ENCODE measurements at places on chromosomes 5 and 9.

GRCh38 chr5:35617435-35618303, at the start of gene SPEF2:
Gene SPEF2 (plus strand): TSS chr5:35617863. CDS start chr5:35617998, 135 bp downstream.
- DNase-seq: peak; percentile 89

DNA sequence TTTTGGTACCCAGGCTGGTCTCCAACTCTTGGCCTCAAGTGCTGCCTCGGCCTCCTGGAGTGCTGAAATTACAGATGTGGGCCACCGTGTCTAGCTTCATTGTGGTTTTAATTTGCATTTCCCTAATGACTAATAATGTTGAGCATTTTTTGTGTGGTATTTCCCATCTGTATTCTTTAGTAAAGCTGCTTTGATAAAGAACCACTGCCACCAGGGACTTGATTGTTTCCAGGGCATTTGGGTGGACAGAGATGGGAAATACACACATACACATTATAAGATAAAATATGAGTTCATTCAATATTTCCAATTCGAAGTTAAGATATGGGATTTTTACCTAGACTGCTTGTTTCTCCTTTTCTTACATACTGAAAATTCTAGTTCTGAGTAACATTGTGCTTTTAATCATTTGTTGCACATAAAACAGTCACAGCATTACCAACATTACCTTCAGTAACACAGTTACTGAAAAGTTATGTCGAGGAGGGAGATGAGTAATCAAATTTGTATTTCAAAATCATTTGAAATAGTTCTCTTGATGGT, 28.9 kb downstream of the HABP4 start:
- DNase-seq: no peak

DNA sequence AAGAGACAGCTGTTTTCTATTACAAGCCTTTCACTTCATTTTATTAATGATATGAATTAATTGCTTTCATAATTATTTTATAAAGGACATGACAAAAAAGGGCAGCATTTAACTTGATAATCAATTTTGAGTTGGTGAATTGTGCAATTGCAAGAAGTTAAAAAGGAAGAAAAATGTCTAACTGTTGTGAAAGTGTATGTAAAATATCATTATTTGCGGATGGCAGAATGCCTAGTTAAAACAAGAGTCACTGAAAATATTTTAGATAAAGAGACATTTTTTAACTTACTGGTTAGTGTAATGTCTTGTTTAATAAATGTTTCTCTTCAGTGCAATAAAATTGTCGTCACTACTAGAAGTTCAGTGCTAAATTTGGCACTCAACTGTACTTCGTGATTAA, 57.6 kb upstream of the HTR4 start:
- DNase-seq: no peak

- DNase-seq: peak; percentile 16
Measured at GRCh38 chr9:73219985-73220626, 68.4 kb downstream of the ANXA1 start.

GRCh38 chr5:55904152-55904551, 53.0 kb downstream of the IL31RA start:
- DNase-seq: no peak

- DNase-seq: no peak
Measured at GRCh38 chr9:91029650-91030361, 228.2 kb downstream of the SYK start.

- no peak for DNase-seq
Measured at GRCh38 chr5:132100672-132101261, 27.2 kb downstream of the CSF2 start.

- no peak for DNase-seq
Measured at GRCh38 chr9:121612511-121612998, 38.9 kb upstream of the DAB2IP start.

DNA sequence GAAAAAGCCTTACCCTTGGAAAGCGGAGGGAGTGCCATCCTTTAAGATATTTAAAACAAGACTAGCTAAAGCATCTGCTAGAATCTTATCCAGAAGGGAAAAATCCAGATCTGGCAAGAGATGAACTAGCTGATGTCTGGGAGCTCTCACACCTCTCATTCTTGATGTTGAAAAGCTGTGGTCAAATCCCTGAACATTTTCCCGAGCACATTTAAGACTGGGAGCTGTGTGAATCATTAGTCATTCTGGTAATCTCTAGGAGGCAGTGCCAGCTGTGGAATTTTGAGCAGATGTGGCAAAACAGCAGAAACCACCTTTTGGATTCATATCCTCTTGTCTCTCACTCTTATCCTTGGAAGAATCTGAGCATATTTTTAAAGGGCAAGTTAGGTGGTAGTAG, 218.0 kb downstream of the MAN2A1 start:
- DNase-seq: no peak

- DNase-seq: no peak
Measured at GRCh38 chr5:125357660-125358059, 611.2 kb upstream of the ZNF608 start.

DNA sequence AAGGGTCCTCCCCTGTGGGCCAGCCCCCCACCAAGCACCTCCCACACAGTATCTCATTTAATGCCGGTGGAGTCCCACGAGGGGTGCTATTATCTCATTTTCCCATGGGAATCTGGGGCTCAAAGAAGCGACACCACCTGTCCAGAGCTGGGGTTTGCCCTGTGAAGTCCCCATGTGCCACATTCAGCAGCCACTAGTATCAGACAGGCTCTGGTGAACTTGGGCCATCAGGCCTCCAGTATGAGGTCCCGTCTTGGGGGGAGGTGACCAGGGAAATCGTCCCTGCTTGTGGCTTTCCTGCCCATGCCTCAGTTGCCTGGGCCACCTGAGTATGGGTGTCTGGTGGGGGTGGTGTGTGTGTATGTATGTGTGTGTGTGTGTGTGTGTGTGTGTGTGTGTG, 222.7 kb downstream of the PBX3 start:
- DNase-seq: no peak

GRCh38 chr5:96637196-96637595, 25.0 kb upstream of the CAST start:
- DNase-seq: no peak

All from adrenal gland (tissue), 19 donors.